NCI-H1694 treated with DMSO at 0.1 percent for 48 hours (cell line): ENCODE measurements at places on chromosomes 16 and 17.

DNA sequence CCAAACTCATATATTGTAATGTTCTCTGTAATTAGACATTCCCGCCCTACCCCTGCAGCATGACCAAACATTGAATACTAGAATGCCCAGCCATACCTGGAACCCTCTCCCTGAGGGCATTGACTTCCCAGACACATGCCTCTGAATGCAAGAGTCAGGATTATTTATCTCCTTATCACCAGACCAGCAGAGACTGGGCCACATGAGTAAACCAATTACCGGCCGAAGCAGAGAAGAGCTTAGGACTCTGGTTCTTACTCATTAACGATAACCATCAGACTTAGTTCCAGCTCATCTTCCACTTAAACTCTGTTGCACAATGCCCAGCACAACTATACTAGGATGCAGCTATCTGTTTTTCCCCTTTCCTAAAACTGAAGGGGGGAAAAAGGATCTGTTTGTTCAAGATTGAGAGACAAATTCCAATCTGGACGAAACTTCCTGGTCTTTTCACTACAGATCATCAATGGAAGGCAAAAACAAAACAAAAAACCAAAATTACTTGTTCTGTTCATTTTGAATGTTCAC, 88.2 kb upstream of the CORO6 start:
- no peak for DNase-seq

- no peak for DNase-seq
Observed at GRCh38 chr17:28065706-28066105, 23.2 kb downstream of the NLK start.

- DNase-seq = peak; percentile 81
Observed at GRCh38 chr16:49281843-49282642, 405 bp upstream of the CBLN1 start.

DNA sequence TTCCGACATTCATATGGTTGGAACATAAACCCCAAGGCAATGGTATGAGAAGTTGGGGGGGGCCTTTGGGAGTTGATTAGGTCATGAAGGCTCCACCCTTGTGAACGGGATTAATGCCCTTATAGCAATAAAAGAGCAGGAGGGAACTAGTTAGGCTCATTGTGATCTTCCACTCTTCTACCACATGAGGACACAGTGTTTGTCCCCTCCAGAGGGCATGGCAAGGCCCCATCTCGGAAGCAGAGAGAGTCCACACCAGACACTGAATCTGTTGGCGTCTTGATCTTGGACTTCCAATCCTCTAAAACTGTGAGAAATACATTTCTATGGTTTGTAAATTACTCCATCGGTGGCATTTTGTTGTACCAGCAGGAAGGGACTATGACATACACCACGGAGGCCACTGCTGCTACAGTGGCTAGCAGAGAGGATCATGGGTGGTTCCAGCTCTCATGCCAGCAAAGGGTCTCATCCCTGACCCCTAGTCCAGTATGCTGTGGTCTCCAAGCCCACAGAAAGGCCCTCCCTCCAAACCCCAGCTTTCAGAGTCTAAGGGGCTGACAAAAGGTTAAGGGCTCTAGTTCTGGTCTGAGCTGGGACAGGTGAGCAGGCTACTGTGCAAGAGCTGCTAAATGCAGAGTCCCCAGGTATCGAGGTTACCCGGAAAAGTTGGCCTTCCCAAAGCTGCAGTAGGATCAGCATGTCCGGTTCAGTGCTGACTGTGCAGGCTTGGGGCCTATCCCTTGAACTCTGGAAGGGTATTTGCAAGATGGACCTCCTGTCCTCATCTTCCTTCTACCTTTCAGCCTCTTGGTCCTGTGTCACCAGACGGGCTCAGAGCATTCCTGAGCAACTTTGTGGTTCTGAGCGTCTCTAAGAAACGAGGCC, 12.2 kb downstream of the CCR7 start:
- no peak for DNase-seq

DNA sequence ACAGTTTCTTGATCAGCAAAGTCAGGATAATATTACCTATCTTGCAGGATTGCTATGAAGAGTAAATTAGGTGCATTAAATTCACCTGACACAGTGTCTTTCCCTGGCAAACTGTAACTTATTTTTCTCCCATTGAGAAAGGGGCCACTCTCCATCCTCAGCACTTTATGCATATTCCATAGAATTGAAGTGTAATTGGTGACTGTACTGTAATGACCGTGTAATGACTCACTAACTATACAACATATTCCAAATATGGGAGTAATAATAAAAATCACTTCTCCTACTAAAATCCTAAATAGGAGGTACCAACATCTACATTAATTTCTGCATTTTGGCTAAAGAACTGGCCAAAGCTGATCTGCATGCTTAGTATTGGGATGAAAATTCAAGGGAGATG, 141.9 kb upstream of the NOG start:
- DNase-seq = no peak

GRCh38 chr17:50800196-50800700, 32.9 kb upstream of the ANKRD40CL start:
- DNase-seq = no peak

DNA sequence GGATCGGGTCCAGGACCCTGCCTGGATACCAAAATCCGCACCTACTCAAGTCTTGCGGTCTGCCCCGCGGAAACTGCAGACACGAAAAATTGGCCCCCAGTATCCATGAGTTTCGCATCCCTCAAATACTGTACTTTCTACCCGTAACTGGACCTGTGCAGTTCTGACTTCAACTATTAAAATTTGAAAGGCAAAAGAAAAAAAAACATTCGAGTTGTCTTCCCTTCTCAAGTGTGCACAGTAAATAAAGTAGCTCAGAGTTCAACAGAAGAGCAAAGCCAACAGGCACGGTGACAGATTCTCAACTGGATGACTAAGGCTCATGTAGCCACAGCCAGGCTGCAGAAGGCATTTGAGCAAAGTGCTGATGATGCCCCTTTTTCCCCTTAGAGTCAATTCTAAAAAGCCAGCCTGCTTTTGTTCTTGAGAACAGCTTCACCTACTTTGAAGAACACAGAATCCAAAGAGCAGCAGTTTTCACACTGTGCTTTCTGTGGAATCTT, 32.5 kb downstream of the MARF1 start:
- DNase-seq = no peak

GRCh38 chr17:35051183-35051578, 12.3 kb downstream of the RFFL start:
- DNase-seq = no peak

DNA sequence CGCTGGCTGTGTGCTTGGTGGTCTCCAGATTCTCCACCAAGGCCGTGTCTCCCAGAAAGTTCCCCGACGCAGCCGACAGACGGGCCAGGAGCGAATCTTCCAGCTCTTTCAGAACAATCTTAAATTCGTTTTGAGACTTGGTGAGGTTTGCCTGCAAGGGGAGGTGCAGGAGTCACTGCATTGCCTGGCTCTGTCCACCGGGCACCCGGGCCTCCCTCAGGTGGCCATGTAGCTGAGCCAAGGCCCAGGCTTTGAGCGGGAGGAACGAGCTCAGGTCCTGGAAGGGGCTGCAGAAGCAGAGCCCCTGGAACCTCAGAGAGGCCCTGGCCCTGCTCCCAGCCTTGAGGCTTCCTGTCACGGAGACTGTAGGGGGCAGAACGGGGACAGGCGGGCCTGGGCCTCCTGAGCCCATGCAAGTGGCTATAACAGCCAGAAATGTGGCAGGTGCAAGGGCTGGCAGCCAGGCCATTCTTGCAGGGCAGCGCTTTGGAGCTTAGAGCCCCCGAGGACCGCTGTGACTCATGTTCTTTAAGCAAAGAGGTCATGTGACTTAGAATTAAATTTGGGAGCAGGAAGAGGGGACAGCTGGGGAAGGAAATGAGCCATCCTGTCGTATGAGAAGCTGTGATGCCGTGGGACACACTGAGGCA, 72.4 kb downstream of the PGS1 start:
- DNase-seq = peak; percentile 43
